ENCODE measurements at places on chromosomes 1 and 21. TPM values are rescaled to one million over a fixed set of nuclear protein-coding genes. Genes with fewer than 3 reads are reported as not detected.

- DNase-seq: no peak
Measured at GRCh38 chr1:172019976-172020375, 178.7 kb downstream of the DNM3 start.

- peak; percentile 33 for DNase-seq
Measured at GRCh38 chr1:246632281-246633168, 66.3 kb downstream of the CNST start.

DNA sequence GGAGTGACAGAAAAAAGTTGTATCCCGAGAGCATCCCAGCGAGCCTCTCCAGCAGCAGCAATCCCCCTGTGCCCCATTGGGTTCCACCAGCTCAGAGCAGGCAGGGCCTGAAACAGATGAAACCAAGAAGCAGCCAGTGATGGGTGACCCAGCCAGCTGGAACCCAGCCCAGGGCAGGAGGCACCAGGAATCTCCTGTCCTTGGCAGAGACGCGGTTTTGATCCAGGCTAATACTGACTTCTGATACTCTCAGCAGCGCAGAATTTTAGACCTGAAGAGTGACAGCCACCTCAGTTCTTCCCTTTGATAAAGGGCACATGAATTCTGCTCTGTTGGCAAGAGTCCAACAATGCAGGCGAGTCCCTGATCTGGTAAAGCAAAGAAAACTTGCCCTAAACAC, 11.4 kb upstream of the OLIG1 start:
- DNase-seq: no peak

GRCh38 chr1:159089184-159089791, 12.7 kb upstream of the AIM2 start:
- no peak for DNase-seq

DNA sequence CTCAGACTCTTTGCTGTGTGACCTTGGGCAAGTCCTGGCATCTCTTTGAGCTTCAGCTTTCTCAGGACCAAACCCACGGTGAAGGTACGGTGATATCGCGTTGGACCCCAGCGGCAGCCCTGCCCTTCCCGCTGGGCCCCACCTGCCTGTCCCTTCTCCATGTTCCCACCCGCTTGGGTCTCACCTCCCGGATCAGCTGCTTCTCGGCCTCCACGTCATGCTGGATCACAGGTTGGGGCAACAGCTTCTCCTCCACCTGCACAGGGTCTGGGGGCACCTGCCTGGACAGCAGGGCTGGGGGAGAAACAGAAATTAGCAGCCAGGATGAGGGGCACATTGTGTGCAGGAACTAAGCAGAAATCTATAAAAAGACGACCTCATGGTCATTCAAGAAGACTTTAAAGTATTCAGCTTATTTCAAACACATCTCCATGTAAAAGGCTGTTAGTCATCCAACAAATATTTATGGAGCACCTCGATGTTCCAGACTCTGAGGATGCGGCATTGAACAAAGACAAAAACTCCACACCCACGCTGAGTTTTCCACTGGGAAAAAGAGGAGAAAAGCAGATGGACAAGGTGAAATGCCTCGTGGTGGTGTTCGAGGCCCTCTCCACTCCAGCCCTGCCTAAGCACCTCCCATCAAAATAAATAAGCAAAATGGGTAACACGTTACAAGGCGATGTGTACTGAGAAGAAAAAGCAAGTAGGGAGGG, 19.5 kb downstream of the KIF17 start:
- DNase-seq: no peak

DNA sequence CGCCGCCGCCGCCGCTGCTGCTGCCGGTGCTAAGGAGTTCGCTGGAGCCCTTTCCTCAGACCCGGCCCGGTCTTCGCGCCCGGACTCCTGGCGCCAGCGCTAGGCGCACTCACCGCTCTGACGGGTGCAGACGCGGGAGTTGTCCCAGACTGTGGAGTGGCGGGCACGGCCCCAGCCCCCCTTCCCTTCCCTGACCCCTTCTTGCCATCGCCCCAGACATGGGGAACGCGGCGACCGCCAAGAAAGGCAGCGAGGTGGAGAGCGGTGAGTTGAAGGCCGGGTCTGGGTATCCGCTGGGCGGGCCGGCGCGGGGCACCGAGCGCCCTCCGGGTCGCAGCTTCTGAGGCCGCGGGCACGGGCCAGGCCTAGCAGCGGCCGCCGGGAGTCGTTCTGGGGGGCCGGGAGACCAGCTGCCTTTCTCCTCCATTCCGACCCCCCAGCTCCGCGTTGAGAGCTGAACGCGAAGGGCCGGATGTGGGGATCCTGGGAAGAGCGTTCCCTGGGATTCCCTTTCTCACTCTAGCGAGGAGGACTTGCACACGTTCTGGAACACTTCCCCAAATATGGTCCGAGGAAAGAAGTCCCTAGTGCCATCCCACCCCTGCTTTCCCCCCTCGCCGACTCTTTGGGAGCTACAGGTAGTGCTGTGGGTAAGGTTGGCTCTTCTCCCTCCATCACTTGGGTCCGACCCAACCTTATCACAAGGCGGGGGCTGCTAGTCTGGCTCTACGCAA, 65.8 kb upstream of the PRKACB start:
- DNase-seq: peak; percentile 35

- DNase-seq: peak; percentile 64
Measured at GRCh38 chr1:185681034-185681633, 53.1 kb upstream of the HMCN1 start.

DNA sequence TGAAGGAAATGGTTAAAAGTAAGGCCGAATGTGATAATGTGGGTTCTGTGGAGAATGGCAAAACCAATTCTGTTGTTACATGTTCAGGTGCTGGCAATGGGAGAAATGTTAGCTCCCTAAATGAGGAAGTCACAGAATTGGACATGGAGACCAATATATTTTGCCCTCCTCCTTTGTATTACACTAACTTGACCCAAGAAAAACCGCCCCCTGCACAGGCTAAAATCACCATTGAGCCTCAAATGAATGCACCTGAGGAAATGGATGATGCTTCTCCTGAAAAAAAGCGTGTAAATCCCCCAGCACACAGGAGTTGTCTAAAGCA, 932 bp downstream of the MAP10 start:
- no peak for DNase-seq

DNA sequence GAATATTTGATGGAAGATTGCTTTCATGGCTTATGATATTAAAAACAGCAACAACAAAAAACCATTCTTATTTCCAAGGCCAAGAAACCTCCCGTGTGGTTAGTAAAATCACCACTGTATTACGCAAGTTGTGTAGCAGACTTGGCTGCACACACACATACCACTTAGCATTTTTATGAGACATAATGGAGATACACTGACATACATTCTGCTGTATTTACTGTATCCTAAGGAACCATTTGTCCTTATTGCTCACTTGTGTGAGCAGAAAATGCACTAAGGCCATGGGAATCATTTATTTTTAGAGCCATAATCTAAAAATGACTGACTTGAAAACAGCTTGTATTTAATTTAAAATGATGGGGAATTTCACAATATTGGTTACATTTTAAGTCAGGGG, 584 bp upstream of the C1orf141 start:
- DNase-seq: no peak

DNA sequence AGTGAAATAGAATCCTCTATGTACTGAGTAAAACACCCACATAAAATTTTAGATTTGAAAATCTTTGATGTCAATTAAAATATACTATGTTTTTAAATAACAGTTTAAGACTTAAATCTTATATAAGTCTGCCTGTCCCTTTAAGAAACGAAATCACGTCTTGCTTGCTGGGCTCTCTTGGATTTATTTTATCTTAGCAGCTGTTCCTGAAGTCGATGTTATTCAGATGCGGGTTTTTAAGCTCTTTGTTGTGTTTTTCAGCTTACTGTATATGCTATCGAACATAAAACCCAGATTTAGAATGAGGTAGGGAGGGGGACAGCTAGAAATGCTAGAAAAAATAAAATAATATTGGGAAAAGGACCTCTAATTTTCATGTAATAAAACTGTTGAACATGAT, 11.1 kb upstream of the SSX2IP start:
- DNase-seq: no peak

- DNase-seq: no peak
Measured at GRCh38 chr1:118128761-118129160, 56.3 kb downstream of the SPAG17 start.

DNA sequence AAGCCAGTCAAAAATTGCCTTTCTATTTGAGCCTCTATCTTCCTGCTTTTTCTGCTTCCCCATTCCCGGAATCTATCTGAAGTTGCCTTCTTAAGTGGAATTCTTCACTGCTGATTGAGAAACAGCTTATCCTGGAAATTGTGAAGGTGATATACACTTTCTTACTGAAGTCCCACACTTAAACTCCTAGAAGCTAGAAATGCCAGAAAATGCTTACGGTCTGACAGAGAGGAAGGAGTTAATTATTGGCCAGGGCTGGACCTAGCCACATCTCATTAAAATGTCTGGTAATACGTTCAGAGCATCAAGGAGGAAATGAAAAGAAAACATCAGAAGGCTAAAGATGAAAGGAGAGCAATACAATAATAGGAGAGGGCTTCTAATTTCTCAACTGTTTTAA, 292.5 kb upstream of the SNX7 start:
- DNase-seq: no peak

GRCh38 chr21:41418956-41419680, 6.9 kb upstream of the MX1 start:
- DNase-seq: no peak

GRCh38 chr1:200741551-200742207, 3.0 kb downstream of the CAMSAP2 start:
- peak; percentile 33 for DNase-seq

GRCh38 chr1:2861988-2862813, 60.7 kb upstream of the TTC34 start:
- DNase-seq: no peak

- no peak for DNase-seq
Measured at GRCh38 chr1:236753964-236754363, 41.1 kb upstream of the MTR start.

DNA sequence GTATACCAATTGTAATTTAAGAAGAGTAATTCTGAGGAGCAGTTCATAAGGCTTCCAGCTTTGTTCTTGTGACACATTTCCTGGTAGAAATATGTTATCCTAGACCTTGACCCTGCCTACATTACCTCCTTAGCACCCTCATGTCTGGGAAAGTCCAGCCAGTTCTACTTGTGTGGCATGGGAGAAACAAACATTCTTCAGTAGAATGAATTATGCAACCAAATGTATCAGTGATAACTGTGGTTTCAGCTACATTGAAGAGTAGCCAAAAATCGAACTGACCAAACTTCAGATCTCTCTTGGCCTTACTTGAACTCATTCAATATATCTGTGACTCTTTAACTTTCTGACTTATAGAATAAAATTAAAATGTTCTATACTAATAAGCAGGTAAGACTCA, 308.1 kb upstream of the LYPLAL1 start:
- peak; percentile 20 for DNase-seq

DNA sequence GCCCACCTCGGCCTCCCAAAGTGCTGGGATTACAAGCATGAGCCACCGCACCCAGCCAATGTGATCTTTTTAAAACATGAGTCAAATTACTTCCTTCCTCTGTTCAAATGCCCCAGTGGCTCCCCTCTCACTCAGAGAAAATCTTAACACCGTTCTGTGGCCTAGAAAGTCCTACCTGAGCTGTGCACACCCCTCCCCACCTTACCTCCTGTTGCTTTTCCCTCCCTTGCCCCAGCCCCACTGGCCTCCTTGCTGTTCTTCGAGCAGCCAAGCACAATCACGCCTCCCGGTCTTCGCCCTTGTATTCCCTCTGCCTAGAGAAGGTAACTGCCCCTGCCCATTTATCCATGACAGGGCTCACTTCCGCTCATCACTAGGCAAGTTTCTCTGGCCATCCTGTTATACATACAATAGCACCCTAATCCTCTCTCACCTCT, 62.6 kb upstream of the RPL11 start:
- no peak for DNase-seq

GRCh38 chr1:204254031-204254661, 40.4 kb upstream of the GOLT1A start:
- no peak for DNase-seq

GRCh38 chr1:230169454-230170152, 102.6 kb downstream of the GALNT2 start:
- no peak for DNase-seq

DNA sequence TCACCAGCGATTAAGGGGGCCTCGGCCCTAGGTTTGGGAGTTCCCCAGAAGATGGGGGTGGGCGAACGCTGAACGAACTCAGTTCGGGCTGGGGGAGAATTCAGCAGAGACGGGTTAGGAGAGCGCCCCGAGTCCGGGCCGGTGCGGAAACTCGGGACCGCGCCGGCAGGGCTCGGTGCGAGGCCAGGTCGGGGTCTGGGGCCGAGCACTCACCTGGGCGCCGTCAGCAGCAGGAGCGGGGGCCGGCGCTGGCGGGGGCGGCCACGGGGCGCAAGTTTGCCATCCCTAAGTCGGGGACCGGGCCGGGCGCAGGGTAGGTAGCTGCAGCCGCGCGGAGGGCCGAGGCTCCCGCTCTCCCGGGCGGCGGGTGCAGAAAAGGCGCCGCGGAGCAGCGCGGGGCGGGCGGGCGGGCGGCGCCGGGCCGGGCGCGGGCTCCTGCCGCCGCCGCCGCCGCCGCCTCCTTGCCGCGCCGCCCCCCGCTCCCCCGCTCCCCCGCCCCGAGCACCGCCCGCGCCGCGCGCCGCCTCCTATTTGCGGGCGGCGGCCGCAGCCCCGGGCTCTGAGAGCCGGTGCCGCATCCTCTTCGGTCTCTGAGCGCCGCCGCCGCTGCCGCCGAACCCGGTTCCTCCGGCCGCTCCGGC, 349 bp downstream of the ADGRB2 start:
- DNase-seq: no peak

DNA sequence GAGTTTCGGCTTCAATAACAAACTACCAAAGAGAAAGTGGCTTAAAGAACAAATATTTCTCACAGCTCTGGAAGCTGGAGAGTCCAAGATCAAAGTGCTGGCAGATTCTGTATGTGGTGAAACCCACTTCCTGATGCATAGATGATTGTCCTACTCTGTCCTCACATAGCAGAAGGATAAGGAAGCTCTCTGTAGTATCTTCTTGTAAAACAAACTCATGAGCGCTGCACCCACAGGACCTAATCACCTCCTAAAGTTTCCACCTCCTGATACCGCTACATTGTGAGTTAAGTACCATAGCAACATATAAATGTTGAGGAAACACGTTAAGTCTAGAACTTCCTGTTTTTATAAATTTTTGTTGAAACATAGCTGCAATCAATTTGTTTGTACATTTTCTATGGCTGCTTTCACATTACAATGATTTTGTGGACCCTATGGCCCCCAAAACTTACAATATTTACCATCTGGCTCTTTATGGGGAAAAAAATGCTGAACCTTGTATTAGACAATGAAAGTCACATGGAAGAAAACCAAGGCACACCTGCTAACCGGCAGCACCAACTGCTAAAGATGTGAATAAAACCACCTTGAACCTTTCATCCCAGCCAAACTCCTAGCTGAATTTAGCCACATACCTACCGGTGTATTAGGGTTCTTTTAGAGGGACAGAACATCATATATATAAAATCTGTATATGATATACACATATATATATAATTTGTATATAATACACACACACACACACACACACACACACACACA, 1423.4 kb downstream of the NCAM2 start:
- DNase-seq: no peak

CACNA1S gene
- not detected for total RNA-seq

THEM5 gene
- not detected for total RNA-seq

SPRR2B gene
- total RNA-seq: not detected

PALMD gene
- 140 TPM for total RNA-seq

C8B gene
- total RNA-seq: not detected

KIF2C gene
- 44.3 TPM for total RNA-seq

RCAN1 gene
- 15.9 TPM for total RNA-seq

KRTAP19-1 gene
- not detected for total RNA-seq

LCE1A gene
- total RNA-seq: not detected

ROR1 gene
- 10.9 TPM for total RNA-seq
